Activated T-helper 2 cell treated with anti-CD3 and anti-CD28 coated beads, Interferon-gamma antibody, Interleukin-2, Interleukin-4, amounts not matched to agents 10 μg/mL and 5 μg/mL and 100 μg/mL, durations not matched to agents 14 hours and 24 hours and 36 hours (primary cell): ENCODE measurements at places on chromosomes 5 and 9.

GRCh38 chr5:54646356-54647101, 129.0 kb downstream of the SNX18 start:
- peak; percentile 74 for DNase-seq

- no peak for DNase-seq
Measured at GRCh38 chr9:121196389-121196788, 5.3 kb downstream of the RAB14 start.

DNA sequence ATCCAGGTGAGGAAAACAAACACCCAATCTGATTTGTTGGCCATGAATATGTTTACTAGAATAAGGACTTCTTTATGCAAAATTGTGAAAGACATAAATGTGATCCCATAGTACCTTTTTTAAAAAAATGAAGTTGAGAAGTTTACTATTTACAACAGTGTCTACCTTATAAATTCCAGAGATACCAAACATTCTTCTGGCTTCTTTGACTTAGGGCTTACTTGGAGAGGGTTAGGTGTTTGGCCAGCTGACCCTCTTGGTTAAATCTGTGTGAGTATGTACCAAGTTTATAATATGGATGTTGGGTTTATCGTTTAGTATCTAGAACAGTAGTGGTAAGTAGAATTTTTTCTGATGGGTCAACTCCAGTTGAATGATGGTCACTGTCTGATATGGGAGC, 212.3 kb downstream of the DOCK8 start:
- DNase-seq, result no peak

DNA sequence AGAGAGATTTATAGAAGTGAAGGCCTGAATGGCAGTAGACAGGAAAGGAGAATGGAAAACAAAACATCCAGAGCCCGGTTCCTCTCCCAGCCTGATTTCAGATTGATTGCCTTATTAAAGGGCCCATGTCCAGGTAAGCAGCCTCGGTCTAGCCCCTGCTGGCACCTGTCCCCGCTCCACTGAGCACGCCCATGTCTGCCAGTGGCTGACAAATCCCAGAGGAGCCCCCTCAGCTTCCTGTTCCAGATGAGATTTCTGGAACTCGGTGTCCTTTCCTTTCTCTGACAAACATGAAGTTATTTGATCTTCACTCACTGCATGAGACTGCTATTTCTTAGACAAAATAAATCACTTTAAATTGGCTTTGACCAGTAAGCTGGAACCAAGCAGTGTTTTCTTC, 187.0 kb upstream of the ADCY2 start:
- DNase-seq, result no peak

- no peak for DNase-seq
Measured at GRCh38 chr5:143536364-143536763, 132.9 kb upstream of the NR3C1 start.

- DNase-seq, result no peak
Measured at GRCh38 chr9:120438111-120438510, 141.9 kb downstream of the CDK5RAP2 start.

GRCh38 chr5:100900142-100900795, 2.8 kb downstream of the ST8SIA4 start:
- no peak for DNase-seq

DNA sequence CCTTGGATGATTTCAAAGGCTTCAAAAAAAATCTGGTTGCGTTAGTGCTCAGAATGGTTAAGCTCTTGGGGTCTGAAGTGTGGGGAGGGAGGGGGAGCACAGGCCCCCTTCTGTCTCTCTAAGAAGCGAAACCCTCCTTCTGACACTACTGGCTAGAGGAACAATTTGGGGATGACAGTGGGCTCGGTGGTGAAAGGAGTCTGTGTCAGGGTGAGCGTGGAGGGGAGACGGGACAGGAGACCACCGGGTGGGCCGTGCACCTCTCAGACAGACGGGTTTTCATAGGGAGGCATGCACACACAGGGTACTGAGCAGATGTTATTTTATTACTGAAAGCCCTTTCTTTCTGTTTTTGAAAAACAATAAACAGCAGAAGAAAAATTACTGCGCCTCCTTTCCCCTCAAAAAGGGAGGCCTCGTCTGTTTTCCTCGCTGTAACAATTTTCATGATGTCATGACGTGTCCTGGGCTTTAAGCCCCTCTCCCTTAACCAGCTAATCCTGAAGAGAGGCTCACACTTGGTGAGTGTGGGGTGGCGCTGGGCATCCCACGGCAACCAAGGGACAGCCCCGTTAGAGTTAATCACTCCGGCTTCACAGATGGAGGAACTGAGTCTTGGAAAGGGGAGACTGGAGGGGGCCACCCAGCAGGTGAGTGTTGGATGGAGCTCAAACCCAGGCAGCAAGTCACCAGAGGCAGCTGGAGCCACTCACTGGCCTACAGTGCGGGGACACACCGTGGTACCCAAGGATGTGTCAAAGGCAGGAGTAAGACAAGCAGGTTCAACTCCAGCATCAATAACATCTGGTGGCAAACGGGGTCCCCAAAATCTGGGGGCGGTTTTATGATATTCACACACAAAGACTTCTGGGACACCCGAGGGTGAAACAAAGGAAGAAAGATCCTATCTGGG, 53.4 kb downstream of the PTCH1 start:
- DNase-seq, result no peak

DNA sequence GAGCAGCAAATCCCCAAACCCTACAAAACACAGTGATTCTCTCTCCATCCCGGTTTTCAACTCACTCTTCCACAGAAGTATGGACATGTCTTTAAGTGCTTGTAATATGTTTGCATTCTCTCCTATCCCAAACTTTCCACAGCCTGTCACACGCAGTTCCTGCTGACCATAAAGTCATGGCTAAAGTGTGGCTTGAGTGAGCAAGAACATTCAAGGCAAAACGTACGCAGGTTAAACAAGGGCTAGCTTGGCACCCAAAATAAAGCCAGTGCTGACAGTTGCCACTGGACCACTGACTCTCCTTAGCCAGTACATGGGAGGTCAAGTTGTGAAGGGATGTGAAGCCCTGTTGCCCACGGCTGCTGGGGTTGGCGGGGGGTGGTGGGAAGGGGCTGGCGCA, 211.1 kb upstream of the IRX1 start:
- no peak for DNase-seq

DNA sequence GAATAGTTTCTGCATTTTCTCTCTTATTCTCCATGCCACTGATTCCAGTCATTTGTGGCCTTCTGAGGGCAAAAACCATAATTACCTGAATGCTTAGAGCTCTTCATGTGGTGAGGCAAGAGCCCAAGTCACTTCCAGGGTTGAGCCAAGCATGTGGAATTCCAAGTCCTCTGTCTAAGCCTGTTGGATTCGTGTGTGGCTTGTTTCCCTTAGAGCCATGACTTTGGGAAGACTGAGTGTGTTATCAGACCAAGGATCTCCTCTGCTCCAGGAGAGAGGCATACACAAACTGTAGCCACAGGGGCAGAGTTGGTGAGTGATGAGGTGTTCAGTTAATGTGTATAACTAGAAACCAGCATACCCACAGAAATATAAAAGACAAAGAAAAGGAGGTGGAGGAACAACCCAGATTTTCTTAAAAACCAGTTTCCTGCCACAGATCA, 27.1 kb downstream of the SLC22A5 start:
- no peak for DNase-seq

- no peak for DNase-seq
Measured at GRCh38 chr5:37615184-37615583, 224.7 kb downstream of the GDNF start.

GRCh38 chr5:152086668-152087067, 162.0 kb upstream of the GLRA1 start:
- DNase-seq, result no peak

- no peak for DNase-seq
Measured at GRCh38 chr5:167916706-167917105, 374.7 kb upstream of the WWC1 start.

- DNase-seq, result no peak
Measured at GRCh38 chr9:124795881-124796431, 19.0 kb downstream of the OLFML2A start.

GRCh38 chr5:38745836-38746732, 99.7 kb upstream of the OSMR start:
- DNase-seq, result no peak

DNA sequence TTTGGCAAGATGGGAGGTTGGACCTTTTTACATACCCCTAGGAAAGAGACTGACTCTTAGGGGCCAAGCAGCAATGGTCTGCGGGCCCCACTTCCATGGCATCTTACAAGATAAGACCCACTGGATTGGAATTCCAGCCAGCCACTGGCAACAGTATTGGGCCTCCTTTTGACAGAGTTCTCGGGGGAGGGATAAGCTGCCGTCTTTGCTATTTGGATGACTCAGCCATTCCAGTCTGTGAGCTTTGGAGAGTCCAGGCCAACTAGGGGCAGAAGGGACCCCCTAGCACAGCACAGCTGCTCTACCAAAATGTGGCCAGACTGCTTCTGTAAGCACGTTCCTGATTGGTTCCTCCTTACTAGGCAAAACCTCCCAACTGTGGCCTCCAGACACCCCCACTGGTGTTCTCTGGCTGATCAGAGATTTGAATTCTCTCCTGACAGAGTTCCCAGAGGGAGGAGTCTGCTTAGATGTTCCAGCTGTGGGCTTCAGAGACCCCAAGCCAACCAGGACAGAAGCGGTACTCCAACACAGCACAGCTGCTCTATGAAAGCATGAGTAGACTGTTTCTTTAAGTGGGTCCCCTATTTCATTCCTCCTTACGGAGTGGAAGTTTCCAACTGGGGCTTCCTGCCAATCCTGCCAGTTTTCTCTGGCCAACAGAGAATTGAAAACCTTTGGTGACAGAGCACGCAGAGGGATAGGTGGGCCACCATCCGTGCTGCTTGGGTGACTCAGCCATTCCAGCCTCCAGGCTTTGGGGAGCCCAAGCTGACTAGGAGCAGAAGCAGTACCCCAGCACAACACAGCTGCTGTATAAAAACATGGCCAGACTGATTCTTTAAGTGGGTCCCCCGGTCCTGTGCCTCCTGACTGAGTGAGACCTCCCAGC, 672.1 kb upstream of the RIOK2 start:
- DNase-seq, result no peak

DNA sequence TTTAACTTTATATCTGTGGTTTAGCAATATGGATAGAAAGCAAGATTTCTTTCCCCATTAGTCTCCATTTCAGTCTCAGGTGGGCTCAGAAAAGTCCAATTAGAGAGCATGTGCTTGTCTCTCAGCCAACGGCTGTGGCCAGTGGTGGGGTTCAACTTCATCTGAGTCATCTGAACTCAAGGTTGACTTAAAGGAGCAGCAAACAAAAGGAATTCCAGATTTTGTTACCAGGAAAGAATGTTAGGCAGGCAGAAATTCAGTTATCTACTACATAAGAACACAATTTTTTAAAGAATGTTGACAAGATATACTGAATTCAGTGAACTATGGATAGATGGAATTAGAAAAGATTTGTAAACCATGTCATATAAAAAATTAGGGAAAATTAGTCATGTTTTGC, 784.1 kb downstream of the MAT2B start:
- DNase-seq, result no peak

DNA sequence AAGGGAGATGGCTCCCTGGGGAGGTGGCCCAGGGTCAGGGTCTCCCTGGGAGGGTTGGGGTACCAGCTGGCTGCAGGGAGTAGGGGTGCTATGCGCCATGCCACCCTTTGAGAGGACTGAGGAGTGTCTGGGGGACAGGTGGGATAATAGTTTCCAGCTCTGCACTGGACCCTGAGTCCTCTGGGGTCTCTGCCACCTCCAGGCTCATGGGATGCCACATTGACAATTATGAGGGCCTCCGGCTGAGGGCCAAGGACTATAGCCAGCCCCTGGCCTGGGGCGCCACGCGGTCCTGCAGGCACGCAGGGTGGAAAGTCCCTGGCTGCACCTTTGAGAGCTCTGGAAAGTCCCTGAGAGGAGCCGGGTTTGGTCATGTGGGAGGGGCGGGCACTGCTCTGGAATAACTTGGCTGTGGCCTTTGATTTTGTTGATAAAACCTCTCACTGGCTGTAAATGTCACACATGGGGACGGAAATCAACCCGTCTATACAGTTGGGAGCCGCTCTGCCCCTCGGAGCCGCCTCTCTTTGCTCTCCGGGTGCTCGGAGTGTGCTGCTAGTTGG, 16.0 kb downstream of the TRAF2 start:
- peak; percentile 81 for DNase-seq

GRCh38 chr9:94563548-94563947, 8.7 kb downstream of the PCAT7 start:
- no peak for DNase-seq

GRCh38 chr5:94793113-94793815, 174.8 kb downstream of the SLF1 start:
- DNase-seq, result peak; percentile 22

GRCh38 chr5:85357309-85357708, 972.6 kb upstream of the EDIL3 start:
- no peak for DNase-seq

- no peak for DNase-seq
Measured at GRCh38 chr5:40027400-40027799, 602.6 kb upstream of the DAB2 start.

GRCh38 chr5:75885849-75886596, 168.8 kb upstream of the POC5 start:
- DNase-seq, result no peak

GRCh38 chr5:161847447-161847846, 473 bp upstream of the GABRA1 start:
- no peak for DNase-seq

DNA sequence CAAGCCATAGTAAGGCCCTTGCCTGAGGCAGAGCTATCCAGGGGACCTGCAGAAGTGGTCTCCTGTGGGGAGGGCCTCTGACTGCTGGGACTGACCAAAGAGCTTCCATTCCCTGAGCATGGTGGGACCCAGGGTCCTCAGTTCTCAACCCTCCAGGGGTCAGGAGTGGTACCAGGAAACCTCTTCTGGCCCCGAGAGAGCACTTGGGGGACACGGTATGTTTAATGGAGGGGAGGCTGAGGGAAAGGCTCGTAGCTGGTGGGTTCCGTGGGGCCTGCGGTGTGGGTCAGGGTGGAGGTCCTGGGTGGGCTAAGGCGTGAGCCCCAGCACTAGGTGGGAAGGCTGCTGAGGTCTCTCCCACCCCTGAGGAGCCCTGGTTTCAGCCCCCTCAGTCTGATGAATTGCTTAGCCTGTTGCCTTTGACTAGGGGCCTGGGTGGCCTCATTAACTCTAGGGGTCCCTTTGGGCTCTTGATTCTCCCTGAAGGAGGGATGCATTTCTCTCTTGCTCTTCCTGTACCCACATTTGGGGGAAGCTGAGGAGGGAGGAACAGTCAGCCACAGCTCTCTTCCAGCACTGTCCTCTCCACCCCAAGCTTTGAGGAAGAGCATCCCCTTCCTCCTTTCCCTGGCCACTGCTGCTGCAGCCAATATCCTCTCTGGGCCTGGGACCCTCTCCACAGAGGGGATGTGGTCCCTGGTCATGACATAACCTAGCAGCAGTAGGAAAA, 34.0 kb downstream of the CSF1R start:
- no peak for DNase-seq
